ENCODE measurements at places on chromosomes 11 and 22. TPM values are rescaled to one million over a fixed set of nuclear protein-coding genes. Genes with fewer than 3 reads are reported as not detected.

- no peak for DNase-seq
Measured at GRCh38 chr22:17112491-17113042, 8.6 kb downstream of the TMEM121B start.

GRCh38 chr11:65586676-65587075, 8.9 kb downstream of the KCNK7 start:
- no peak for DNase-seq

H19 gene
- total RNA-seq = 1,096 TPM

DNA sequence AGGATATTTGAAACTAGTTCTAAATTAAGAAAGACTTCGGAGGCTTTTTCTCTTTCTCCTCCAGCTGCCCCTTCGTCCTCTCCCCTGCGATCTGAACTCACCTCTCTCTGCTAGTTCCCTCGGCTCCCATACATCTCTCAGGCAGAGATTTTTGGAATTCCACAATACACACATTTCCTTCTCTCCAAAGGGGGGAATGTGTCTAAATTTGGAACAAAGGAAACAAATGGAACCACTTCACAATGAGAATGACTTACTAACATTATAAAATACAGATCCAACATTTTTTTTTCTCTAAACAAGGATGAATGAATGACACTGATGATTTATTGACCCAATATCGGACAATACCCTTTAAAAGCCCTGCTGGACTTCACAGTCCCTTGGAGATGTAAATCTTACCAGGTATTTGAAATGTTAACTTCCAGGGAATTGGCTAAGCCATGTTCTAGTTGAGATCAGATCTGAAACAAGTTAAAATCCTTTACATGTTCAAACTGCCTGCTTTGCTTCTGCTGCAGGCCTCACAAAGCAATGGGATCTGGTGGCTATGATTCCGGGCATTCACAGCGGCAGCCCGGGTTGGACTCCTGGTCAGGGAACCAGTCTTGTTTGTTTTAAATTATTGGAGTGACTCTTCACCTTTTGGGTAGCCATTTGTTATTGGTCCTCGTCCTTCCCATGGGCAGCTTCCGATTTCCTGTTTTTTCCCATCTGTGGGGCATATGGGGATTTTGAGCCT, 20.5 kb upstream of the GSTP1 start:
- DNase-seq = no peak

PPARA gene
- 39.2 TPM for total RNA-seq

CCDC15 gene
- total RNA-seq = 2.8 TPM

- no peak for DNase-seq
Measured at GRCh38 chr11:119991022-119991404, 146.9 kb downstream of the TRIM29 start.

TMPRSS13 gene
- 0.58 TPM for total RNA-seq

DNA sequence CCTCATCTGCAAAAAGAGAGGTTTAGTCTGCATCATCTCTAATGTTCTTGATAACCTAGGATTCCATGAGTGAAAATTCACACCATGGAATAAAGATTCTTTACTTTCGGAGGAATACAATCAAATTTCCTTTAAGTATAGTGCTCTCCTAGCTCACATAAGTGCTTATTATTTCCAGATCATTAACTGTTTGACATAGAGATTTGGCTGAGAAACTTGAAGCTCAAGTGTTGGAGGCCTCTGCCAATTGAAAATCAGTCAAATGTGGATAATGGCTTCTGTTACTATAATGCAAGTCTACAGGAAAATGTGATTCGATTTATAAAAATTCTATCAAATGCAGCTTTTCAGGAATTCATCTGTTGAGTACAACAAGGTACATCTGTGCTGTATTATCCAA, 144.6 kb downstream of the KIF18A start:
- no peak for DNase-seq

- no peak for DNase-seq
Measured at GRCh38 chr22:31530823-31531195, 34.5 kb downstream of the SFI1 start.

TBX10 gene
- not detected for total RNA-seq

GRCh38 chr11:11531131-11531908, 90.5 kb downstream of the GALNT18 start:
- DNase-seq = no peak

DNA sequence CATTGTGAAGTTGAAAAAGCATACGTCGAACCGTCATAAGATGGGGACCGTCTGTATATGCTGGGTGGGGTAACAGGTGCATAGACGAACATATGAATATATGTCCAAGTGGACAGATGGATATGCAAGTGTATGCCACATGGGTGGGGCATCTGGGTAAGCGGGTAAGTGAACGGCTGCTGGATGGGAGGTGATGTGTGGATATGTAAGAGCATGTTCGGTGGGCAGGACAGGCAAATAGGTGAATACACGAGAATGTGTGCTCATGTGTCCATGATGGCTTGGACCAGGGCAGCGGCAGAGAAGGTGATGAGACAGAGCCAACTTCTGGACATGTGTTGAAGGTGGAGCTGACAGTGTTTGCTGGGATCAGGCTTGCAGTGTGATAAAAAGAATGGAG, 12.0 kb downstream of the IFITM10 start:
- peak; percentile 40 for DNase-seq

OR5A1 gene
- total RNA-seq = not detected

GRCh38 chr22:28802595-28803123, 2.3 kb upstream of the XBP1 start:
- DNase-seq = no peak

DNA sequence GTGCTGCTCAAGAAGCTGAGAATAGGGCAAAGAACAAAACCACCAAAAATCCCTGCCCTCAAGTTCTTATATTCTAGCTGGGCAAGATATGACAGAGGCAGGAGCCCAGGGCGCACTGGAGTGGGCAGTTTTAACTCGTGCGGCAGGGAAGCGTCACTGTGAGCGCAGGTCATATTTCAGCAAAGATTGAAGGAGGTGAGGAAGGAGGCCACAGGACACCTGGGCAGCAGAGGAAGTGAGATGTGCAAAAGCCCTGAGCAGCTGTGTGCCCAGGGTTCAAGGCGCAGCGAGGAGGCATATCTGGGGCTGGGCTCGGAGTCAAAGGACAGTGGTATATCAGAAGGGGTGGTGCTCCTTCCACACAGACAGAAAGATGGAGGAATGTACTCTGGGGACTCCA, 13.5 kb downstream of the KCNC1 start:
- no peak for DNase-seq

CCDC89 gene
- total RNA-seq = 1.2 TPM

DNA sequence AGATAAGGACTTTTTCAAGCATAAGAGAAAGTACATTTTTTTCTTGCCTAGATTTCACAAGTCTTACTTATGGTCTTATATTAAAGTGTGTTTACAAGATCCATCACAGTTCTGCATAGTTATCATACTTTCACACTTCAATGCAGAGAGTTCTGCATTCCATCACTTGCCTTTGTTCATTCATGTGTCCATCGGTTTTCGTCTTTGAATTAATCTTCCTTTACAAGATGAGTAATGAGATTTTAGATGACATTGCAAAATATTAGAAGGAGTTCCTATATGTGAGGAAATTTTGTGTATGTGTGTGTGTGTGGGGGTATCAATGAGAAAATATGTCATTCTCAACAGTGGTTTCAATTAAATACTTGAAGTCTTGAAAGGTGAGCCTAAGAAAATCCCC, 98.1 kb upstream of the GUCY1A2 start:
- DNase-seq = no peak

- DNase-seq = no peak
Measured at GRCh38 chr11:130721736-130722135, 194.5 kb downstream of the SNX19 start.

APOA4 gene
- total RNA-seq = not detected

- DNase-seq = no peak
Measured at GRCh38 chr22:47552541-47553205, 790.2 kb downstream of the TBC1D22A start.

TMEM45B gene
- 0.53 TPM for total RNA-seq

C11orf86 gene
- not detected for total RNA-seq
